EL (cell line): ENCODE measurements at places on chromosomes 5 and 9.

GRCh38 chr5:54178991-54179390 is 131.4 kb downstream of the ARL15 start:
- DNase-seq, result no peak

GRCh38 chr5:96677496-96677895 is 15.3 kb downstream of the CAST start:
- DNase-seq, result no peak

GRCh38 chr5:37867654-37868053 is 27.8 kb upstream of the GDNF start:
- DNase-seq, result peak; percentile 33

- no peak for DNase-seq
These were observed 6.2 kb downstream of the ZBED3 start for GRCh38 chr5:77080905-77081304.

DNA sequence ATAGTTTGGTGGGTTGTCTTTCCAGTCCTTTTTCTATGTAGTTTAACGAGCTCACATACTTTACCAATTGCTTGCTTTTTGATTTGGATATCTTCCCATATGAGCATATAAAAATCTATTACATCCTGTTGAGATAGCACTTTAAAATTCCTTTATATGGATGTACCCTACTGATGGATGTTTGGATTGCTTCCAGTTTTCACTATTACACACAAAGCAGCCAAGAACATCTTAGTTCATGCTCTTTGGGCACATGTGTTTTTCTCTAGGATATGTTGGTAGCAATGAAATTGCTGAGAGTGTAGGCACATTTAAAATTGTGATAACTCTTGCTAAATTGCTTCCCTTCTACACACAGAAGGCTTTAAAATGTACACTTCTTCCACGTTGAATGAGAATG is 56.1 kb upstream of the NTRK2 start:
- no peak for DNase-seq

- no peak for DNase-seq
These were observed 148.8 kb downstream of the GADD45G start for GRCh38 chr9:89753472-89754055.

- DNase-seq, result no peak
These were observed 46.3 kb downstream of the FYB1 start for GRCh38 chr5:39173069-39173468.

GRCh38 chr9:130837002-130837511 is 2.0 kb downstream of the ABL1 start:
- DNase-seq, result peak; percentile 73

DNA sequence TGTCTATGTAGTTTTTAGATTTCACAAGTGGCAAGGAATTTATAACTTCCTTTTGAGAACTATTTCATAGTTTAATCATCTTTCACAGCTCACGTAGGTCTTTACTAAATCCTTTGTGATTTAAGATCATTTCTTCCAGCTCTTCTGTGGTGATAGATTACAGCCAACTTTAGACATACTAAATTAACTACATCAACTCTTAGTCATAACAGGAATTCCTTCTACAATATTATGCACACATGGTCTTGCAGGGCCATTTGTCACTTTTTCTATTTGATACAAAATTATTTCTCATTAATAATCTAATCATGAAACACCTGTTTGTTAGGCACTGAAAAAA is 208.4 kb downstream of the PDE4D start:
- DNase-seq, result no peak

- no peak for DNase-seq
These were observed 4.1 kb upstream of the ZFYVE16 start for GRCh38 chr5:80403782-80404181.

GRCh38 chr9:34079181-34079580 is 30.5 kb upstream of the UBAP2 start:
- DNase-seq, result peak; percentile 59

DNA sequence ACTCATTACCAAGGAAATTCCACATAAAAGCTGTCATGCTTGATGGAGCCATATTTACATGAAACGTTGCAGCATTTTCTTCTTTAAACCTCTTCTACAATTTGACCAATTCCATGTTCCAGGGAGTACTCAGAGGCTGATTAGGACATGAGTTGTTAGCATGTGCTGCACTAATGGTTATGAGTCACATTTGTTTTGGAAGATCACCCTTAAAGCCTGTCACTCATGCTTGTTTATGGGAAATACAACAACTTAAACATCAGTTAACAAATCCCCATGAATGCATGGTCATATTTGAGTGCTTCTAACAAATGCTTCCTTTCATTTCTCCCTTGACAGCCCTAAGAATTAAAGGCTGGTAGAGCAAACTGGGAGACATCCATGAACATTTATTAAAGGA is 156.1 kb downstream of the GHR start:
- no peak for DNase-seq
